Fibroblast of gingiva (primary cell): ENCODE measurements at places on chromosomes 3 and 15.

DNA sequence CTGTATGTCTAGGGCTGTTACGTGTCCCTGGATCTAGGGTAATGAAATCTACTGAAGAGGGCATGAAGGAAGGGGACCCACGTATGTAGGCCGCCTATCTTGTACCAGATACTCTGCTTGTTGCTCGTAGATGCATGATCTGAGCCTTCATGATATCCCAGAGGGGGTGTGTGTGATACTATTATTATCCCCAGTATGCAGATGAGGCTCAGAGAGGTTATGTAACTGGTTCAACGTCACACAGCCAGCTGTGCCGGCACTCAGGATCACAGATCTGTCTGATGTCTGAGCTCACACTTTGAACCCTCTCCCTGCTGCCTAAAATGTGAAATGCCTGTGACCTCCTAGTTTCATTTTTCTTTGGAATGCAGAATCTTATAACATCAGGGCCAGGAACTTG lies 36.2 kb upstream of the SEC13 start:
- no peak for DNase-seq

DNA sequence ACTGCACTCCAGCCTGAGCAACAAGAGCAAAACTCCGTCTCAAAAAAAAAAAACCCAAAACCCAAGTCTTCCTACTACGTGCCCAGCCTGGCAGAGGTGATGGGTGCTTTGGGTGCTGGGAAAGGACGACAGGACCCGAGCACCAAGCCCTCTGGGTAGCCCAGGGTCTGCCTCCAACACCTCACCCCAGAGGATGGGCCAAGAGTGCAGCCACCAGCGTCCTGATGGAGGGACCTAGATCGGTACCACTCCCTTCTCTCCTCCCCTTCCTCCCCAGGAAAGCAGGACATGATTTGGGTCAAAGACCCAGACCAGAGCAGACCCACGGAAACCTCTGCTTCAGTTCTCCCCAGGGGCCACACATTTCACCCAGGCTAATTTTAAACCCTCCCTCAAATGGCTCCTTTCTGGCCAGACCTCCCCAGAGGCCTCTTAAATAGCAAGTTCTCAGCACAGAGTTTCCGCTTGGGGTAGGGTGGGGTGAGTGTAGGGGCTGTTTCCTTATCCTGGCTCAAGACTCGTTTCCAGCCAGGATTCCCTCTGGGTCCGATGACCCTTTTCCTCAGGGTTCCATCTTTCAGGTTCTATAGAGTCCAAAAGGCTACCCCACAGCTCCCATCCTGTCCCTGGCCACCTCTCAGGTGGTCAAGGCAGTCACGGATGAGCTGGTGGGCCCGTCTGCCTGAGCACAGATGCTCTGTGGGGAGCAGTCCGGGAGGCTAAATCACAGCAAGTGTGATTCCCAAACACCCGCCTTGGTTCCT lies 20.5 kb downstream of the RBPMS2 start:
- DNase-seq: no peak

GRCh38 chr15:101642361-101642760 lies 9.8 kb downstream of the TM2D3 start:
- DNase-seq: no peak

- DNase-seq: no peak
Observed at GRCh38 chr3:69116897-69117296, 5.5 kb downstream of the LMOD3 start.

GRCh38 chr3:40911928-40912327 lies 287.4 kb upstream of the CTNNB1 start:
- no peak for DNase-seq

DNA sequence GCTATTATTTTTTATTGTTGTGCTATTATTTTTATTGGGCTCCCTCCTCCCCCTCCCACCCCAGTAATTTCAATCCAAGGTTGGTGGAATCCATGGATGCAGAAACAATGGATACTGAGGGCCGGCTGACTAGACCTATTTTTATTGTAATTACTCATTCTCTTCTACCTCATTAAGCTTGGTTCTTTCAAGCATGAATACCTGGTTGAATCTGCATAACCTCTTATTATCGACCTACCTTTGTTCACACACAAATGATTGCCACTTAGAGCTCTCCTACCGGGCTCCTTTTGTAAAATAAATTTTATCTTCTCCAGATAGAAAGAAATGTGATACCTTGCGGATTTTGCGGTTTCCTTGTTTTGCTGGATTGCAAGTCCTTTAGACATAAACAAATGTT lies 31.6 kb downstream of the BTD start:
- DNase-seq: no peak

- no peak for DNase-seq
Observed at GRCh38 chr3:183637106-183637486, 1.7 kb downstream of the KLHL24 start.

GRCh38 chr3:114539525-114539924 lies 245.7 kb downstream of the TIGIT start:
- DNase-seq: no peak

- DNase-seq: no peak
Observed at GRCh38 chr3:104458657-104459056, 908.1 kb upstream of the ALCAM start.

GRCh38 chr3:3618623-3619022 lies 180.6 kb upstream of the LRRN1 start:
- no peak for DNase-seq

DNA sequence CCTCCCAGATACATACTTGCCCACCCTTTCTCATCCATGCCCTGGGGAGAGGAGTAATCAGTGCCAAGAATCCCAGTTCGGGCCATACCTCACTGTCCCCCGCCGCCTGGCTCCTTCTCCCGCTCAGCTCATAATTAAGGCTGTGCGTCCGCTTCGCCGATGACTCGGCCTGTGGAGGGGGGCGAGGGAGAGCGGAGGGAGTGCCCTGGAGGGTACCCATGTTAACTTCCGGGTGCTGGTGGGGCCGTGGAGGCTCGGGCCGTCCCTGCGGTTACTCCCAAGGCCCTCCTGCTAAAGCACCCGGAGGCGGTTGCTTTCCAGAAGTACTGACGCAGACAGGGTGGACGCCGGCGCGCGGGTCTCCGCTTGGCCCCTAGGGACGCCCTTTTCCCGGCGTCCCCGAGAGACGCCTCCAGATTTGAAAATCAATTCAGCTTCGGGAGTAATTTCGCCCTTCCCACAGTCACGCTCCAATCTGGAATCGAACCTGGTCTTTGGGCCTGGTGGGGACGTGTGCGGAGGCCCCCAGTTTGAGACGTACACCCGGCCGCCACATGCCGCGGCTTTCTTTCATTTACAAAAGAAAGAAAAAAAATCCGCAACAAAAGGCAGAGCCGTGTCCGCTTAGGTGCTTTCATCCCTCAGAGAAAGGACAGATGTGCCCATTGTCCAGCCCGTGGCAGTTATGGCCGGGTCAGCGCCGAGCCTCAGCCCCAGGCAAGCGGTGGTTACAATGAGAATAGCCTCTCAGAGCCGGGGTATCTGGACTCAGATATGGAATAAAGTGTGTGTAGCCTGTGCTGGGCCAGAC lies 1.0 kb upstream of the ONECUT1 start:
- DNase-seq: no peak

DNA sequence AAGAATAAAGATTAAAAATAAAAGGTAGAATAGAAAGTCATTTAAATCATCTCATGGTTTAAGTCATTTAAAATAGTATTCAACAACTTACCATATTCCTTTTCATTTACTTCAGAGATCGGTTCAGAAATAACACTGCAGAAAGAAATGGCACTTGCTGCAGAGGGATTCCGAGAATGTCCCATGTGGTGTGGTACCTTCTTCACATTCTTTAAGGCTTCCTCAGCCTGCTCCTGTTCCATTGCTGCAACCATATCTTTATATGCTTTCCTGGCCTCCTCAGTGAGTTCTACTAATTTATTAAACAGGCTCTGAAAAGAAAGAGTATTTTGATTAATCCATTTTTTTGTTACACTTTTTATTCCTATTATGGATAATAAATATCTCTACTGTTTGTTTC lies 32.6 kb upstream of the SHC4 start:
- no peak for DNase-seq

- DNase-seq: no peak
Observed at GRCh38 chr15:60528530-60528929, 49.6 kb upstream of the ICE2 start.

- no peak for DNase-seq
Observed at GRCh38 chr15:79540551-79540950, 108.4 kb downstream of the MINAR1 start.

DNA sequence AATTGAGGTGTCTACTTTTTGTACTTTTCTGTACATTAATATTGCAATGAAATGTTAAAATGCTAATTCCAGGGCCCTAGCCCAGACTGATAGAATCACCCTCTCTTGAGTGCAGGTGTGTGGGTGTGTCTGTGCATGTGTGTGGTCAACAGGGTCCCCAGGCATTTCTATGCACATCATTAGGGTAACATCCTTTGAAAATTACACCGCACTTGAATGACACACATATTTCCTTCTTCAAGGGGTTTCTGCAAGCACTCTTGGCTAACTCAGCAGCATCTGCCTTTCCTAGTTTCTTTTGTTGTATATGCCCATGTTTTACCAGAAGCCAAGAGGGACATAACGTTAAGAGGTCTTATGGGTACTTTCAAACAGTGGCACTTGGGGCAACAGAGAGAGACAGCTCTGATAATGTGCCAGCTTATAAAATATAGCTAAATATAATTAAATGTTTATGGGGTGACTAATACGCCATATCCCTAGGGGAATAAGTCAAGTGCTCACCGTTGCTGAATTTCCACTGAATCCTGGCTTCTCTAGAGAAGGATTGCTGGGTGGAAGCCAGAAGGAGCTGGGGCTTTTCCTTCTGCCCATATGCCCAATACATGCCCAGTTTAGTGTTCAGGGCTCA lies 54.5 kb upstream of the LRIG1 start:
- no peak for DNase-seq

DNA sequence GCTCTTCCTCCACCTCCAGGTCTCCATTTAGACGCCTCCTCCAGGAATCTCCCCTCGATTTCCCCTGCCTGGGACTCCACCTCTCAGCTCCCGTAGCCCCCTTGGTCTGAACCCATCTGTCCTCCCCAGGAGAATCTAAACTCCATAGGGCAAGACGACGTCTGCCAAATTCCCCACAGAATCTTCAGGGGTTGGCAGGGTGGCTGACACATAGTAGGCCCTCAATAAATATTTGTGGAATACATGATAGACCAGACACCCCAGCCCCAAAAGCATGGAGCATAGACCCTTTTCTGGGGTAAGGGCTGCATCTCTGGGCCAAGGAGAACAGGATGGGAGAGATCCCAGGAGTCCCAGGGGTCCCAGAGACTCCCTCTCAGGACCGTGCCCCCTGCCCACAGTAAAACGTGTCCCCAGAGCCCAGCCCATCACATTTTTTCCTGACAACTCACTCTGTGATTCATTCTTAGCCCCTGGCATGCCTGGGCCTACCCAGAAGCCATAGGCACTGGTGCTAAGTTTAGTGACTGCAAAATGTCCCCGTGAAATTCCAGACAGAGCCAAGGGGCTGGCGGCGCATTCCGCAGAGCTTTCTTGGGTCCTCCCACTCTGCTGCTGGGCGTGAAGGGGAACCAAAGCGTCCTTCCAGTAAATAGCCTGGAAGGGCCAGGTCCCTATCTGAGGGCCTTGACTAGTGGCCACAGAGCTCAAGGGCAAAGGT lies 78.0 kb upstream of the SLC6A6 start:
- no peak for DNase-seq

- no peak for DNase-seq
Observed at GRCh38 chr15:70078578-70079417, 18.9 kb downstream of the TLE3 start.

DNA sequence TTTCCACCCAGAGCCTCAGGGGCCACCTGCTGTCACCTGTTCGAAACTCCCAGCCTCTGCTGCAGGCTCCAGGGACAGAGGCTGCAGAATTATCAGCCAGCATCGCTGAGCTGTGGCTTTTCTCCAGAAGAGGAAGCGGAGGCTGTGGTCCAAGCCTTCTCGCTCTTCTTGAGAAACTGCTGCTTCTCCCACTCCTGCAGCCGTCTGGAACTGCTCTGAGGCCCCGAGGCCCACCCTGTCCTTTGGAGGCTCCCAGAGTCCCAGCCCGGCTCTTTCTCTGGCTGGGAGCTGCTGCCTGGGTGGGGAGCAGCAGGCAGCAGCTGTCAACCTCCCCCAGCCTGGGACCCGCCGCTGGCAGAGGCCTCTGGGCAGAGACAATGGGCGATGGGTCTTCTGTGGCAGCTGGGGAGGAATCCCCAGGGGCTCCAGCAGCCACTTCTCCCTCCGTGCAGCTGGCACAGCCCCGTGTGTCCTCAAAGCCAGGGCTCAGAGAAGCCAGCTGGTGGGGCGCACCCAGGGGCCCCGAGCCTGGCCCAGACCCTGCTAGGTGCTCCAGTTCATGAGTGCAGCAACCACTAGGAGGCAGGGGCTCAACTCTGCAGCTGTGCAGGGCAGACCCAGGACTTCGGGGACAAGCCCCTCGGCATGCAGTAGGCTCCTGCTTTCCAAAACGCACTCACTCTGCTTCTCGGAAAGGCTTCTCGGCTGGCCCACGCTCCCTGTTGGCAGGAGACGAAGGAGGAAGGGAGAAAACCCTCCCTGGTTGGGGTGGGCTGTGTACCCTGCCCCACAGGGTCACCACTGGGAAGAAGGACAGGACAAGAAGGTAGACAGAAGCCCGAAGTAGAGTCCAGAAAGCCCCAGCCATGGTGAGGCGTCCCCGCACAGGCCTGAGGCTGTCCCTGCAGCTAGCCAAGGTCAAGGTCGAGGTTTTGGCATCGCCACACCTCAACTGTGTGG lies 49.9 kb upstream of the FURIN start:
- no peak for DNase-seq

DNA sequence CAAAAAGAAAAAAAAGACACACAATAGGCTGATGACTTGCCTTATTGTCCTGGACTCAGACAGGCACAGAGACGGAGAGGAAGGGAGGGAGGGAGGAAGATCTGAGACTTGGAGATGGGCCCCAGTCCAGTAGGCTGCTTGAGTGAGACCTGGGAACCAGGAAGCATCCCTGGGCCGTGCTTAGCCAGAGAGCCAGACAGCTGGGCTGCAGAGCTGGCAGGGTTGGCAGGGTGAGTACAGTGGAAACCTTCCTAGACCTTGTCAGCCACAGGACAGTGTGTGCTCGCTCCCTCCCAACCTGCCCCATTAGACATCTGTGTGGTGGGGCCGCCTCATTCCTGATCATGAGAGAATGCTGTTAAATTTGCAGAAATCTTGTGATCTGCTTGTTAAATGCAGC lies 107.9 kb upstream of the ALDH1A3 start:
- DNase-seq: no peak

DNA sequence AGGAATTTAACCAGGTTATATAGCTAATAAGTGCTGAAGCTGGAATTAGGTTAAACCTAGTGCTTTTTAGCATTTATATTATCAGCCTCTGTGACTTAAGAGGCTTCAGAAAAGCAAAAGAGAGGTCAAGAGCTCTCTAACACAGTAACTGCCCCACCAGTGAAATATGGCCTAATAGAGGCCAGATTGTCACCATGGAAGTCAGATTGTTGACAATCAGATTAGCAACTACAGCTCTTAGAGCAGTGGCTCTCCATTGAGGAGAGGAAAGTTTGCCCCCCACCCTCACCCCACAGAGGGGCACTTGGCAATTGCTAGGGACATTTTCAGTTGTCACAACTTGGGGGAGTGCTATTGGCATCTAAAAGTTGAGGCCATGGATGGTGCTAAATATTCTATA lies 23.3 kb upstream of the LMOD3 start:
- DNase-seq: no peak
